ENCODE measurements at places on chromosomes 13 and 19.

GRCh38 chr13:110557610-110558305 lies 3.8 kb downstream of the RAB20 start:
- DNase-seq = no peak

DNA sequence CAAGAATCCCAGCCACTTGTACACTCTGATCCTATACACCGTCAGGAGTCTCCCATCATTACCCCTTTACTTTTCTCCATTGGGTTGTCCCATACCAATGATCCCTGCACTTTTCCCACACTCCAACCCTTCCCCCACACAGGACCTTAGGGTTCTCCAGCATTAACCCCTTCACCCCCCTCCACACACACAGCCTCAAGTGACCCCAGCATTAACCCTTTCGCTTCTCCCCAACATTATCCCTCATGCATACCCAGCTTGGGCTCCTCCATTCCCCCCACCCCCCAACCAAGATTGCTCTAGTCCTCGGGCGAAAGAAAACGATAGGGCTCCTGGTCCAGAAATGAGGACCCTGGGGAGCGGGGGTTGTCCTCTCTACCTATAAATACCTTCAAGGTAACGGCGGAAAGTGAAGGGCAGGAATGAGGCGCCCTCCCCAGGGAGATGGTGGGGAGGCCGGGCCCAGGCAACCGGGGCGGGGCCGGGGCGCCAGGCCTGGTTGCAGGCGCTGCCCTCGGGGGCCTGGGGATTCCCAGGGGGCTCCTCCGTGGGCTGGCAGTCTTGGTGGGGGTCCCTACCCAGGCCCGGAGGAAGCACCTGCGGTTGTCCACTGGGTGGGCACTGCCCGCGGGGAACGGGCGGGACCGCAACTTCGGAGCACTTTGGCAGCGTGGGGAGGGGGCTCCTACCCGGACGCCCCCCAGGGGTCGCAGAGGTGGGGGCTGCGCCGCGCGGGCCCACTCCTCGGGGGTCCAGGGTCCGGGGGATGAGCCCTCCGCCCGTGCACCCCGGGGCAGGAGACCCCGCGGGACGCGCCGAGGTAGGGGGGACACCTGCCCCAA lies 757 bp downstream of the WIZ start:
- no peak for DNase-seq

GRCh38 chr19:38452430-38453366 lies 19.2 kb downstream of the RYR1 start:
- DNase-seq = no peak

DNA sequence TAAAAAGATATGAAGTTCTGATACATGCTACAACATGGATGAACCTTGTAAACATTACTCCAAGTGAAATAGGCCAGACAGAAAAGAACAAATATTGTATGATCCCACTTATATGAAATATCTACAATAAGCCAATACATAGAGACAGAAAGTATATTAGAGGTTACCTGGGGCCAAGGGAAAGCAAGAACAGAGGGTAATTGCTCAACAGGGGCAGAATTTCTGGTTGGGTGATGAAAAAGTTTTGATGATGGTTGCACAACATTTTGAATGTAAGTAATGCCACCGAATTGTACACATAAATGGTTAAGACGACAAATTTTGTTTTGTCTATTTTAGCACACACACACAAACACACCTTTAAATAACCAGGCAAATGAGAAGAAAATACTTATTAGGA lies 268.4 kb downstream of the FOXO1 start:
- no peak for DNase-seq

GRCh38 chr13:48411841-48412531 lies 927 bp downstream of the LPAR6 start:
- DNase-seq = no peak

GRCh38 chr19:7763696-7764095 lies 653 bp downstream of the CLEC4M start:
- DNase-seq = no peak

DNA sequence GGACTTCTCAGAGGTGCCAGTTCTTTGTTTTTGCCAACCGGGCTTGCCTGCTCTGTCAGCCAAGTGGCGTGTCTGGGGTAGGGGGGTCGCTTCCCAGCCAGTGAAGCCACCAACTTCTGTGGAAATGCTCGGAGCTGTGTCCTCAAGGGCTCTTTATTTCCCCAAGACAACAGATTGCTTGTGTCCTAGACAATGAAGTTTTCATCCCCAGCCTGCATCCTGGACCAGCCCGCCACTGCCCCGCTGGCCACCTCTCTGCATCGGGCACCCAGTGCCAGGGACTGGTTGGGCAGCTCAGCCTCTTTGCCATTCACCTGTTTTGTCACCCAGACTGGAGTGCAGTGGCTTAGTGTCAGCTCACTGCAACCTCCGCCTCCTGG lies 3.7 kb downstream of the RAB11B start:
- DNase-seq = no peak

GRCh38 chr19:16369664-16370576 lies 45.3 kb downstream of the KLF2 start:
- DNase-seq = no peak

GRCh38 chr19:48859711-48860572 lies 8.5 kb downstream of the PLEKHA4 start:
- DNase-seq = no peak

DNA sequence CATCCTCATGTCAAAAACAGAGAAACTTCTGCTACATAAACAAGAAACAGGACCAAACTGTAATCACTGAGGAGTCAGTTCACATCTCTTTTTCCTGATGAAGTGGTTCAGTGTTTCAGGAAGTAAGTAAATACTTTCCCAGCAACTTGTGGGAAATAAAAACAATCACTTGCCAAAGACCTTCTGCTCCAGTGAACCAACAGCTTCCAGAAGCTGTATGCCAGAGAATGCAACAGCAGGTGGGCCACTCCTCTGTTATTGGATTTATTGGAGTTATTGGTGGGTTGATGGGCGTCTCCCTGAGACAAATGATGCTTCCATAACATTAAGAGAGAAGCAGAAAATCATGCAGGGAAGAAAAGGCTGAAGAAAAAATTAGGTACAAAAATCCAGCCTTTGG lies 9.9 kb downstream of the SLC6A16 start:
- no peak for DNase-seq

DNA sequence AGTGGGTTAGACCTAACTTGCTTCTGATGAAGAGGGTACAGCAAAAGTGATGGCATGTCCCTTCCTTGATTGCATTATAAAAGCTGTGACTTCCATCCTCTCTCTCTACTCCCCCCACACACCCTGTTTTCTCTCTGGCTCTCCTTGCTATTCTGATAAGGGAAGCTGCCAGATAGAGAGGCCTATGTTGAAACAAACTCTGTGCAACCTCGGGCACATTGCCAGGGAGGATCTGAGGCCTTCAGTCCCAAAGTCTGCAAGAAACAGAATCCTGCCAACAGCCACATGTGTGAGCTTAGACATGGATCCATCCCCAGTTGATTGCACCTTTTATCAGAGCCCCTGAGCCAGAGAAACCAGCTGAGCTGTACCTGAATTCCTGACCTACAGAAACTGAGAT lies 44.8 kb upstream of the ARGLU1 start:
- no peak for DNase-seq

- no peak for DNase-seq
Observed at GRCh38 chr13:36082806-36083205, 48.4 kb downstream of the DCLK1 start.

DNA sequence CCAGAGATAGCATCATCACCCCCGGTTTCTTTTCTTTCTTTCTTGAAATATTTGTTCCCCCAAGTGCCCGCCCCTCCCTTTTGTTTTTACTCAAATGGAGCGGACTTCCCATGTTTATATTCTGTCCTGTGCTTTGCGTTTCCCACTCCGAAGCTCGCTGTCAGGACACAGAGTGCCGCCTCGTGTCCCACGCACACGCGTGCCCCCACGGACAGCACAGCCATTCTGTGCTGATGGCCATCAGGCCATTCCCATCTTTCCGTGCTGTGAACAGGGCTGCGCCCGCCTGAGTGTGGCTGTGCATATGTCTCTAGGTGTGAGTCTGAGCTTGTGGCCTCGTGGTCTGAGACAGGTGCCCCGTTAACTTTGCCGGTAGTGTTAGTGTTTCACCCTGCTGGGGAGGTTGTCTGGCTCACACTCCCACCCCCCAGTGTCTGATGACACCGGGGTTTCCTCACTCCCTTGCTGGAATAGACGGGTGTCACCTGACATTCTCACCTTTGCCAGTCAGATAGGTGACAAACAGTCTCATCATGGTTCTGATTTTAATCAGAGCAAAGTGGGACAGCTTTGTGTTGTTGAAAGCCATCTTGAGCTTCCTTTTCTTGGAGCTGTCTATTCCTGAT lies 6.9 kb downstream of the PAK4 start:
- DNase-seq = no peak

GRCh38 chr19:51948975-51949374 lies 21.7 kb downstream of the ZNF613 start:
- no peak for DNase-seq

GRCh38 chr19:54390942-54391577 lies 24.2 kb upstream of the TTYH1 start:
- DNase-seq = no peak

DNA sequence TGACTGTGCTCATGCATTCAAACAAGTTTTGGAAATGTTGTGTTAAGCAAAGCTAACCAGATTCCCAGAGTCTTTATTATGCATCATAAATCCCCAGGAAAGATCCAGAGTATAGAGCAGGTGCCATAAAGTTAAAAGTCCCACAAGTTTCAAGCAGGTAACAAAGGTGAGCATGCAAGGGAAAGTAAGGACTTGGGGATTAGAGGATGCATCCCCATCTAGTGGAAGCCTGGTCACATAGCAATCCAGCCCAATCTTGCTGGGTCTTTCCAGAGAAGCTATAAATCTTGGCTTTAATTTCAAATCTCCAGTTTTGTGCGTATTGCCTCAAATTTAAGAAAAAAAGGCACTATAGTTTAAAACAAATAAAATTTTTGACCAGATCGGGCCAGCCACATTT lies 72.7 kb downstream of the ZNF254 start:
- DNase-seq = no peak

GRCh38 chr19:39942366-39942730 lies 7.9 kb upstream of the FCGBP start:
- DNase-seq = no peak

- DNase-seq = no peak
Observed at GRCh38 chr19:17394891-17395415, 957 bp upstream of the CCDC194 start.

DNA sequence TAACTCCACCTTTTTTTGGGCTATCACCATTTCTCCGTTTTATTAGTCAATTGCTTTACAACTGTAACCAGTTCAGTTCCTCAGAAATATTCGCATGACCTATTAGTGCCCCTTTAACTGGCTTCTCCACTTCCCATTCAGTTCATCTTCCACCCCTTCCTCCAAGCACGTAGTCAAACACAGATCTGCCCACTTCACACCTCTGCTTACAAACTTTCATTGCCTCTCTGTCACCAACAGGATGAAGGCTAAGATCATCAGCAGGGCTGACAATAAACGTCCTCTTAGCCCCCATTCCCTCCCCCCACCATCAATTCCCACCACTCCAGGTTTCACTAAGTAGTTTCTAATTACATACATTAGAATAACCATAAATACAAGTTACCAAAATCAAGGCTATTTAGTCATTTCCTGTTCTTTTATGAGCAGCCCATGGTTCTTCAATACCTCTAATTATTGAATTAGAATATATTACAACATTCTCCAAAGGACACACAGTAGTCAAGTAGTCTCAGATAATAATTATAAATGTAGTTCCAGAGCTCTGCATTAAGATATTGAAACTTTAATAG lies 95.7 kb downstream of the SPRY2 start:
- DNase-seq = no peak

DNA sequence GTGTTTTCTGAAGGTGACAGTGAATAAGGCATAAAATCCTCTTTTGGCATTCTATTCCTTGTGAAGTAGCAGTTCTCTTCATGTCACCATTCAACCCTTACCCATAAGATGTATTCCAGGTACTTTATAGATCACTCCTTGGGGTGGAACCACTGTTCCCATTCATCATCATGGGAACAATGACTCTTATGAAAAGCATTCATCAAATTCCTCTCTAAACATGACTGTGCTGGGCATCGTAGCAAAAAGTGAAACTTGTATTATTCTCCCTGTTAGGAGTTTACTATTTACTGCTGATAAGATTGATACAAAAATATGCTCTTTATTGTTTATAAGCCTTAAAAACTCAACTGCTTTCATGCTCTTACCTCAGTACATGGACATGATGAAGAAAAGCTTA lies 793.4 kb downstream of the LIG4 start:
- no peak for DNase-seq

DNA sequence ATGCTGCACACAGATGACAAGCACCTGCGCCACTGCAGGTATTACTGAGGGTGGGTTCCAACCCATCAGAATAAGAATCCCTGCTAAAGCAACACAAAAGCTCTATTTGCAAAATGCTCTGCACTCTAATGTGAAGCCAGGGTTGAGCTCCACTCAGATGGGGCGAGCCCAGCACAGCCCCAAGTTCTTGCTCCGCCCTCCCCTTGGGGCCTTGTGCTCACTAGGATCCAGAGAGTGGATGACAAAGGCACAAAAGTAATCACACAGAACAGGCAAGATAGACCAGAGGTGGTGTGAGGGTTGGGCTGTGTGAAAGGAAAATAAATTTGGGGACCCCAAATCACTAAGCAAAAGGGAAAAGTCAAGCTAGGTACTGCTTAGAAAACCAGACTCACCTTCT lies 8.2 kb upstream of the ZNF611 start:
- no peak for DNase-seq

DNA sequence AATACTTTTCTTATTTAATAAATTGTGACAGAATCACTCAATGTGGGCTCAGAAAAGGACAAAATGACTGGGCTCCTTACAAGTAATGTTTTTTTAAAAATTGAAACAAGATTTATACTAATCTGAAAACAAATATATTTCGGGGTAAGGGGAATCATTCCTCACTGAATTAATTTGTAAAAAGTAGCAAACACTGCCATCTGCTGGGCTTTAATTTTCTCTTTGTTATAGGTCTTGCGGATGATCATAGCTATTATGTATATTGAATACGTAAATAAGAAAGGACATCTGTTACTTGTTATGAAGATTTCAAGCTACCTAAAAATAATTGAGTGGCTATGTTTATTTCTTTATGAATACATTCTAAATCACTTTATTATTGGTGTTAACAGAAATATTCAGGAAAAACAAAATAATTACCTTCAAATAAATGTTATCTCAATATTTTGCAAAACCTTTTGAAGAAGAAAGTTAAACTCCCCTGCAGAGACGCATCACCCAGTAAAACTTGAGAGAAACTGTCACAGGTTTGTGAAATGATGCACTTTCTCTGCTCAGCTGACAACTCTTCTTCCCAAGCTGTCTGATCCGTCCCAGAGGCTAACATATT lies 17.8 kb upstream of the ENOX1 start:
- no peak for DNase-seq

- no peak for DNase-seq
Observed at GRCh38 chr13:46164661-46165060, 17.3 kb downstream of the LCP1 start.

GRCh38 chr19:54279406-54279962 lies 1.4 kb downstream of the LILRB2 start:
- DNase-seq = no peak
